ENCODE measurements at places on chromosomes 16 and 17.

DNA sequence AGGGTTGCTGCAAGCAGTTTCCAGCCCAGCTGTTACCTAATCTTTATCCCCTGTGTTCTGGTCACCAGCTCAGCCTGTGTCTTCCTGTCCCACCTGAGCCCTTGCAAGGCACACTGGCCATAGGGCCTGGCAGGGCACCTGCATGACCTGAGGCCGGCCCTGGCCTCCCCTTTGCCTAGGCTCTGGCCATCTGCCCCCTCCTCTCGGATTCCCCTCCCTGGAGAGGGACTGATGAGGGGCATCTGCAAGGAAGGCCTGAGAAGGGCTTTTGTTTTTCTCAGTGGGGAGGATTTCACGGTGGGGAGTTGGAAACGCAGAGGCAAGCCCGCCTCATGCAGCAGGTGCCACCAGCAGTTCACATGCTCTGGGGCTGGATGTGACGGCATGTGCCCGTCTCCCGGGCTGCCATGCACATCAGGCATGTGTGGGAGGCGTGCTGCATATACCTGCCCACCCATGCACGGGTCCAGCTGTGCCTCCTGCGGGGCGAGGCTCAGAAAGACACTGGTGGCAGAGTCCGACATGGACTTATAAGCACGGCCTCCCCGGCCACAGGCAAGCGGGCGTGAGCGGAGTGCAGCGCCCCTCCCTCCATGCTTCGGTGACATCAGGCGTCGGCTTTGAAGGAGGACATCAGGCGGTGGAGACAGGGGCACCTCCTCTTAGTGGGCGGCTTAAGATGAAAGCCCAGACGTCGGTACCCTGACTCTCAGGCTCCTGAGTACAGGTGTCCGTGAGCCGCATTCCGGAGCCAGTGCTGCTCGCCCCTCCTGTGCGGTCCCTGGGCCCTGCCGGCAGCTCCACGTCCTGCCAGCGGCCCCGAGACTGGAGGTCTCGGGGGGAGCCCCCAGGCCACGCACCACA, 16.5 kb downstream of the ASPSCR1 start:
- DNase-seq = no peak

- no peak for DNase-seq
These were observed 6.4 kb downstream of the G6PC3 start for GRCh38 chr17:44076716-44077594.

- no peak for DNase-seq
These were observed 70.9 kb downstream of the HLF start for GRCh38 chr17:55335625-55336024.

DNA sequence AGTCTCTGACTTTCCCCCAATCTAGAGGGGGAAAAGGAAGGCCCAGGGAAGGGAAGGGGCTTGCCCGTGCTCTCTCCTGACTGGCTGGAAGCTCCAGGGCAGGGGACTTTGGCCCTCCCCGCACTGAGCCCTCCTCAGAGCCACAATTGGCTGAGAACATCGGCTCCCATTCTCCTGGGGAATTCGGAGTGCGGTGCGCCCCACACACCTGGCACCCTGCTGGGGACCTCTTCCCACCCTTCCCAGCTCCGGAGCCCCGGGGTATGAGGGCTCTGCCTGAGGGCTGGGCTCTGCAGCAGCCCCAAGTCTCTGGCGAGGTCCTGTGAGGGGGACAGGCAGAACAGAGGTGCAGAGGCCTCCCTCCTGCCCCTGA, 36.0 kb downstream of the PIMREG start:
- no peak for DNase-seq

DNA sequence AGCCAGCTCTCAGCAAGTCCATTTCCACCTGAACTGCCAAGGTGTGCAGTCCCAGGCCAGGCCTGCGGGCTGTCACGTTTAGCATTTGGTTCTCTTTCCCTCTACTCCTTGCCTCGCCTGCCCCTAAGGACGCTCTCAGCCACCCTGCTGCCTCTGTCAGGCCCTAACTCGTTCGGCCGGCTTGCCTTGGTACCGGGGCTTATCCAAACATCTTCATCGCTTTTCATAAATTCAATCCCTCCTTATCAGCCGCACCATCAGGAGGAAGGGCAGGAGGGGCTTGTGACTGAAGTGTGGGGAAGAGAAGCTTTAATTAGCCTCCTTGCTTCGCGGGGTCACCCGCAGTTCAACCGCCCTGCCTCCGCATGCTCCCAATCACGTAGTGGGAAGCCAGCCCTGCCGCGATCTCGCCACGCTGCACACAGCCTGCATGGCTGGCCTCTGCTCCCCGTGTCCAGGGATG, 231.1 kb downstream of the SOX9 start:
- no peak for DNase-seq

Measured in GM03348 (cell line).